NCI-H2029 (cell line): ENCODE measurements at places on chromosomes 4 and X.

- no peak for DNase-seq
Observed at GRCh38 chrX:105116486-105116885, 104.0 kb downstream of the TEX13A start.

- no peak for DNase-seq
Observed at GRCh38 chrX:69603566-69604194, 12.2 kb upstream of the EDA start.

DNA sequence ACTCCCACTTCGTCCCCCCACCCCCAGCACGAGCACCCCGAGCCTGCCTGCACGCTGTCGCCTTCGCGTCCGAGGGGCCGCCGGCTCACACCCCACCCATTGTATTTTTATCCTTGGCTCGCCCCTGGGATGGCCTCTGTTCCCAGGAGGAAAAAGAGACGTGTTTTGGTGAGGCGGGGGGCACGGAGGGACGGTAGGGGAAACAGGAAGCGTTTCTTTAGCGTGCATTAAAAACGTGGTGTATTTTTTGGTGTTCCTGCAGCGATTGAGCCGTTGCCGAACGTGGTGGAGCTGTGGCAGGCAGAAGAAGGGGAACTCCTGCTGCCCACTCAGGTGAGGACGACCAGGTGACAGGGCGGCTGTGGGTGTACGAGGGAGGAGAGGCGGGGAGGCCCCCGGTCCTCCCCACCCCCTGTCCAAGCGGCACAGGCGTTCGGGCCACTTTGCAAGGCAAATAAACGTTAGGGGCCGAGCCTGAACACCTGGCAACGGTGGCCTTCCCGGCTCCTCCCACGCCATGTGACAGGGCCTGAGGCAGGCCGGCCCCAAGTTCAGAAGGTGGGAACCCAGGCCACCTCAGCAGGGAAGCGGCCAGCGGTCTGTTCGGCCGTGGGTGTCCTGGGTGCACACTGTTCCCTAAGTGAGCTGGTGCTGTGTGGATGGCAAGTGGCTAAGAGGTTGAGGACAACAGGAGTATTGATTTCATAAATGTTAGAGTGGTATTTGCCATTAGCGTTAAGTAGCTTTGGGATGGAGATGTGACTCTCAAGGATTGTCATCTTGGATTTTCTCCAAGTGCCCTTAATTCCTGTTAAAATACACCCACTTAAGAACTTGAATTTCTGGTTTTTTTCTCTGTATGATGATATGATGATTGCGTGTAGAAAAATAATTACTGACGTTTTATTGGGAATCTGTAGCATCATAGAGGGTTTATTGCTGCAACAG lies 1.1 kb downstream of the TMEM131L start:
- DNase-seq: peak; percentile 81

- DNase-seq: no peak
Observed at GRCh38 chrX:95318882-95319281, 1365.8 kb upstream of the DIAPH2 start.

DNA sequence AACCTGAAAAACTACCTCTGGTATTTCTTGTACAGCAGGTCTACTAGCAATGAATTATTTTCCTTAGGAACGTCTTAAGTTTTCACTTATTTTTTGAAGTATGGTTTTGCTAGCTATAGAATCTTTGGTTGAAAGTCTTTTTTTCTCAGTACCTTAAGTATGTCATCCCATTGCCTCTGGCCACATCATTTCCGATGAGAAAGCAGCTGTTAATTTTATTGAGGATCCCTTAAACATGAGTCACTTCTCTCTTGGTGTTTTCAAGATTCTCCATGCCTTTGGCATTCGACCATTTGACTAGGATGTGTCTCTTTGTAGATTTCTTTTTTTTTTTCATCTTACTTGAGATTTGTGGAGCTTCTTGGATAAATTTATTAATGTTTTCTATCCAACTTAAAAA lies 803.8 kb upstream of the AMOT start:
- DNase-seq: no peak

- no peak for DNase-seq
Observed at GRCh38 chrX:39602195-39602594, 495.6 kb downstream of the BCOR start.

- no peak for DNase-seq
Observed at GRCh38 chrX:107577933-107578332, 50.4 kb upstream of the PRPS1 start.

DNA sequence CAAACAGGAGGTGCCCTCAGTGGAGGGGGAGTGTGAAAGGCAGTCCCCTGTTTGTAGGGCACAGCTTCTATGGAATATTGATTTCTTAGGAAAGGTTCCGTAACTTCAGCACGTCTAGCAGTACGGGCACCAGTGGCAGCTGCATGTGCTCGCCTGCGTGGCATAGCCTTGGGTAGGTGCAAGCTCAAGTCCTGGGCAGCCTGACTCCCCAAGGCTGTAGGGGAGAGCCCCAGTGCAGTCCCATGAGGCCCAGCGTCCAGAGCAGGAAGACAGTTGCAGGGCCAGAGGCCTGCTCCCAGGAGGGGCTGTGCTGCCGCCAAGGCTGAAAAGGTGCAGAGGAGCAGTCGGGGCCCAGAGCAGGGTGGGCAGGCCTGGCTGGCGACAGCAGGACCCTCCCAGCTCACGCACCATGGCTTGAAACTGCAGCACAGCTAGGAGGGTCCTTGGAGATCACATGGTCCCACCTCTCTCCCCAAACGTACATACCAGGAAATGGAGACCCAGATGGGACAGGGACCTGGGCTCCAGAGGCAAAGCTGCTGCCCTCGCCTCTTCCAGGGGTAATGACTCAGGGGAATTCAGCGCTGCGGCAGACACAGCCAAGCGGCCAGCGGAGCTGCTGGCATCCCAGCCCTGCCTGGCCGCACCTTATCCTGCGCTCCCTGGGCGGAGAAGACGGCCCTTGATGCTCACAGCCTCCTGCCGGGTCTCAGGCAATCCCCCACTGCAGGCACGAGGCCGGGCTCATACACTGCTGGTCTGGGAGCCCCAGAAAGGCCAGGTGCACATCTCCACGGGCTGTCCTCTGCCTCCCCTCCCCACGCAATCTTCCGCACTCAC lies 6.0 kb upstream of the DUSP9 start:
- no peak for DNase-seq

DNA sequence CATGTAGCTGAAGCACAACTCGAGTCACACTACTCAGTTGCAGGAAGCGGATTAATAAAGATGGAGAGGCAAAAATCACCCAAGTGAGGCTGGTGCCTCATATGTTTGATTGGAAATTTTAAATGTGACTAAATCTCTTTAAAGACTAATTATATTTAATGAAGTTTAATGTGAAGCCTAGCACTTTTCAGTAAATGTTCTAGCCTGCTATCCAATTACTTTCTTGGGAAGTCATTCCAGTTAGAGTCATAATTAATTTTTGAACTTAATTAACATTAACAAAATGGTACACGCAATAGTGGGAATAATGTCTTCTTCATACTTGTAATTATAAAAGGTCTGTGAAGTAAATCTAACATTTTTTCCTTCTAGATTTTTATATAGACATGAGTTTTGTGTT lies 20.6 kb downstream of the F11 start:
- no peak for DNase-seq

GRCh38 chr4:185165605-185166063 lies 22.6 kb downstream of the SLC25A4 start:
- DNase-seq: no peak
